ENCODE measurements at places on chromosomes 2 and 18.

- H3K4me3 ChIP-seq = peak overlapping the region; percentile 7
- H3K27me3 ChIP-seq = no peaks in the 10 kb centered on the region
- no peaks in the 10 kb centered on the region for H3K36me3 ChIP-seq
- peak; percentile 71 for DNase-seq
These were observed 84.7 kb downstream of the EHD3 start for GRCh38 chr2:31318361-31319336.

- H3K27ac ChIP-seq = no peak overlapping the region
- DNase-seq = no peak
- H3K36me3 ChIP-seq = no peaks in the 10 kb centered on the region
- no peak overlapping the region for H3K4me3 ChIP-seq
These were observed 194.4 kb downstream of the RPIA start for GRCh38 chr2:88885679-88886416.

GRCh38 chr2:40384233-40384632 lies 67.7 kb downstream of the SLC8A1 start:
- H3K36me3 ChIP-seq = no peaks in the 10 kb centered on the region
- no peak for DNase-seq
- no peaks in the 10 kb centered on the region for H3K4me1 ChIP-seq
- H3K27me3 ChIP-seq = no peaks in the 10 kb centered on the region
- H3K4me3 ChIP-seq = no peak overlapping the region

DNA sequence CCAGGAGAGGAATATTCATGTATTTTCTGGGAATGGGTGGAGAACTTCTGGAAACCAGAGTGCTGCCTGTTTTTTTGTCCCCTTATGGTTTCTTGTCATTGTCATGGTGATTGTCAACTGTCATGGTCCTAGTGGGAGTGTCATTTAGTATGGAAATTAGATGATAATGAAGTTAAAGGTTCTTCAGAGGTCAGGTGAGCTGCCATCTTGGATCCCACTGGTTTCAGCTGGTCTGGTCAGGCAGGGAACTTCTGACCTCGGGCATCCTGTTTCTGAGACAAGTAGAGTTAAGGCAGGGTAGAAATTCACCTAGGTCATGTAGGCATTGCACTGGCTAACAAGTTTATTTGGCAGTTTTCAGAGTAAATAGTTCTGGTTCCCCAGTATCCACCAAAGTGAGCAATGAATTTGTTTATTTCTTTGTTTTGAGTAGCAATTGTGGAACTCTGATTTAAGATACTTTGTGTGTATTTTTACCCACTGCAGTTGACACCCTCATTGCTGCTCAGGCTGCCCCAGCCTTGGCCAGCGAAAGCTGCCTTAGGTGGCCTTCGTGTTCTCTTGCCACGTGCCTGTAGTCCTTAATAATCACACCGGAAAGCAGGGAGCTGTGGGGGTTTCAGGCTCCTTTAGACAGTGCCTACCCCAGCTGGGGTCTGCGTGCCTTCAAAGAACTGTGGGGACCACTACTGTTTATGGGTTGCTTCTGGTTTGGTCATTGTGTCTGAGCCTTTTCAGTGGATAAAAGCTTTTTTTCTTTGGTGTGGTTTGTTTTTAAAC lies 48.7 kb downstream of the NCK2 start:
- H3K27ac ChIP-seq = peak overlapping the region; percentile 87
- peak; percentile 63 for DNase-seq
- H3K4me1 ChIP-seq = peaks cover 91% of the 10 kb centered on the region
- peak overlapping the region; percentile 2 for H3K4me3 ChIP-seq

- no peaks in the 10 kb centered on the region for H3K36me3 ChIP-seq
- no peak overlapping the region for H3K27ac ChIP-seq
- DNase-seq = no peak
- no peak overlapping the region for H3K4me3 ChIP-seq
These were observed 42.9 kb upstream of the CCBE1 start for GRCh38 chr18:59740141-59740540.

GRCh38 chr2:18883616-18884456 lies 294.5 kb upstream of the NT5C1B start:
- no peaks in the 10 kb centered on the region for H3K36me3 ChIP-seq
- H3K27me3 ChIP-seq = no peaks in the 10 kb centered on the region
- H3K4me1 ChIP-seq = no peaks in the 10 kb centered on the region
- no peak overlapping the region for H3K4me3 ChIP-seq
- H3K27ac ChIP-seq = no peak overlapping the region

- H3K27me3 ChIP-seq = peaks cover 36% of the 10 kb centered on the region
- H3K36me3 ChIP-seq = no peaks in the 10 kb centered on the region
- DNase-seq = no peak
- H3K27ac ChIP-seq = no peak overlapping the region
- H3K4me3 ChIP-seq = no peak overlapping the region
These were observed 11.1 kb upstream of the SCG2 start for GRCh38 chr2:223613017-223613950.

- H3K4me3 ChIP-seq = no peak overlapping the region
- no peak overlapping the region for H3K27ac ChIP-seq
- H3K27me3 ChIP-seq = peaks cover 11% of the 10 kb centered on the region
- no peaks in the 10 kb centered on the region for H3K36me3 ChIP-seq
- no peak for DNase-seq
These were observed 53.1 kb downstream of the CHRNA1 start for GRCh38 chr2:174711206-174711605.

- H3K4me3 ChIP-seq = no peak overlapping the region
- peaks cover 2% of the 10 kb centered on the region for H3K27me3 ChIP-seq
- DNase-seq = no peak
- H3K27ac ChIP-seq = no peak overlapping the region
- no peaks in the 10 kb centered on the region for H3K4me1 ChIP-seq
These were observed 114.3 kb downstream of the PRKCE start for GRCh38 chr2:45765728-45766254.

DNA sequence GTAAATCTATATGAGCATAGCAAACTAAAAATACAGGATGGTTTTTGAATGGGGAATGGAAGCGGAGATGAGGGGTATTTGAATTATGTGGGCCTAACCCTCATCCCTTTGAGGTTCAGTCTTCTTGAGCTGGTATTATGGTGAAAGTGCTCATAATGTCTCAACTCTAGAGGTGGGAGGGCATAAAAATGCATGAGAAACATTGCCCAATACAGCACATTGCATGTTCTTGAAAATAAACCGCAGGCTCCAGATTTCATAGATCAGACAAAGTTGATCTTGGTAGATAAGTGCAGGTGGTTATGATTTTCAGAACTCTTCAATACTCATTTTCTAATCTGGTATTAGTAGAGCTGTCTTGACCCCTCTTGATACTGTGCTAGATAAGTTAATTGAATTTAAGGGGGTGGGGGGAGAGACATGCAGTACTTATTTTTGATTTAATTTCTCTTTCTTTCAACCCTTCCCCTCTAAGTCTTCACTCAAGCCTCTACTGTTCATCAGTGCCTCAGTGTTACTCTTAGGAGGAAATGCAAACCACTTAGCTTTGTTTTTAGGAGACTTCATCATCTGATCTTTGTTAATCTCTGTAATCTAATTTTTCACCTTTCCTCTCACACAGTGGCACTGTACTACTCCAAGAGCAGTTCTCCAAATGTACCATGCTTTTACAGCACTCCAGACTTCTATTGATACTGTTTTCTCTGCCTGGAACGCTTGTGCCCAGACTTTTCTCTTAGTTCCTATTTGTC lies 22.2 kb downstream of the XRCC5 start:
- H3K27ac ChIP-seq = peak overlapping the region; percentile 42
- H3K4me3 ChIP-seq = no peak overlapping the region
- H3K27me3 ChIP-seq = no peaks in the 10 kb centered on the region
- peaks cover 69% of the 10 kb centered on the region for H3K36me3 ChIP-seq
- DNase-seq = no peak

GRCh38 chr2:71720596-71721361 lies 267.4 kb downstream of the DYSF start:
- no peaks in the 10 kb centered on the region for H3K27me3 ChIP-seq
- DNase-seq = no peak
- no peaks in the 10 kb centered on the region for H3K36me3 ChIP-seq
- no peak overlapping the region for H3K4me3 ChIP-seq
- H3K27ac ChIP-seq = no peak overlapping the region

DNA sequence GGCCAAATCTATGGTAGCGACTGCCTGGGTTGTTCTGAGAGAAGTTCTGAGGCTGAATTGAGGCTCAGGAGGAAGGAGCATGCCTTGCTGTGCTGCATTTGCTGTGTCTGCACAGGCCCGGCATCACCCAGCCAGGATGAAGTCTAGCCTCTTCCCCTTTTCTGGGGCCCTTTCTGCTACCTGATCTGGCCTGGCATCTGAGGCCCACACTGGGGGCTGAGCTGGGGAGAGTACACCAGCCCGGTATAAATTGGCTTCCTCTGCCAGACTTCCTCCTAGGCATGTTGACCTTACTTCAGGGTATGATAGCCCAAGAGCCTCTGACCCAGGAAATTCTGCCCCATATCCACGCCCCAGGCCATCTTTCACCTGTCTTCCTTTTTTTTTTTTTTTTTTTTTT lies 30.0 kb downstream of the MRPL35 start:
- H3K27me3 ChIP-seq = peaks cover 5% of the 10 kb centered on the region
- H3K4me3 ChIP-seq = no peak overlapping the region
- no peak overlapping the region for H3K27ac ChIP-seq
- no peak for DNase-seq
- H3K4me1 ChIP-seq = peaks cover 12% of the 10 kb centered on the region

DNA sequence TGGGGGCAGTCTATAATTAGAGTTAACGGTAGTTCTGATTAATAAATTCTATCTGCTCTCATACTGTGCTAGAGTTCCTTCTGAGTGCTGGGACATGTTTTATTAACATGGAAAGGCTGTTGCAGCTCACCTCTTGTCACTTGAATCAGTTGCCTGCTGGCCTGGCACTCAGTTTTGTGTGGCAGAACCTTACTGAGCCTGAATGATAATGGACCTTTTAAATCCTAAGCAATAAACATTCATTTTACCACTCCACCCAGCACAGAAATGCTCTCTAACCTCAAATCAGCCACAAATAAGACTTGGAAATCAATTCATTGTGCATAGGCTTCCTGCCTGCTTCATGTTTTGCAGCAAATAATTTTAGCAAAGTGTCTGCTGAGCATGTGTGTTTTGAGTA lies 115.0 kb upstream of the RBMS1 start:
- peaks cover 8% of the 10 kb centered on the region for H3K27me3 ChIP-seq
- H3K4me3 ChIP-seq = no peak overlapping the region
- no peak overlapping the region for H3K27ac ChIP-seq
- no peaks in the 10 kb centered on the region for H3K36me3 ChIP-seq
- peaks cover 4% of the 10 kb centered on the region for H3K4me1 ChIP-seq

DNA sequence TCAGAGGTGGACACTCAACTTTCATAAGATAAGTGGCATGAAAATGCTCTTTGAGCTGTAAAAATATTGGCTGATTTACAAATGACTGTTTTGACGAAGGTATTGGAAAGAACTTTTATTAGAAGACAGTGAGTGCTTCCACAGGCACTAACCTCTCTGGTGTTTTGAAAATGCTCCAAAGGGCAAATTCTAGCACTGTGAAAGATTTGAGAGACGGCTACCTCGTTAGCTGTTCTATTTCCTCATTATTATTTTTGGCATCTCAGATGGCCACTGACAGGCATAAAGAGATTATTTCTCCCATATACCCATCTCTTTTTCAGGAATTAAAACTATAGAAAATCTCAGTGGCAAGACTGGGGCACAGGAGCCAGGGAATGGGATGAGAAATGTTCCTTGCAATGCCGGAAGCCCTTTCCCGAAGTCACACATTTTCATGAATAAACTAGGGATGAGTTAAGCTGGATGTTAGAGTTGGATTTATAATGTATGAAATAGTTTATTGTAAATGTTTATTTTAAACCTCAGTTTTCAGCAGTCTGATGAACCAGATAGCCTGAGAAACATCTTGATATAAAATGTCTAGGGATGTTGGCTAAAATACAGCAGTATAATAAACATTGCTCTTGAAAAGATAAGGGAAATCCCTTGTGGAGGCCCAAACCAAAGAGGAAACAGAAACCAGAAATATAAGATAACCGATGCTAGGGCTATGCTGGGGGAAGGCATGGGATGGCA lies 175.7 kb downstream of the ASB1 start:
- H3K27me3 ChIP-seq = peaks cover 19% of the 10 kb centered on the region
- no peak for DNase-seq
- H3K4me1 ChIP-seq = no peaks in the 10 kb centered on the region
- no peak overlapping the region for H3K27ac ChIP-seq

- H3K27ac ChIP-seq = no peak overlapping the region
- peaks cover 21% of the 10 kb centered on the region for H3K36me3 ChIP-seq
- H3K27me3 ChIP-seq = no peaks in the 10 kb centered on the region
- no peak for DNase-seq
These were observed 7.1 kb downstream of the NEURL3 start for GRCh38 chr2:96498021-96498431.

DNA sequence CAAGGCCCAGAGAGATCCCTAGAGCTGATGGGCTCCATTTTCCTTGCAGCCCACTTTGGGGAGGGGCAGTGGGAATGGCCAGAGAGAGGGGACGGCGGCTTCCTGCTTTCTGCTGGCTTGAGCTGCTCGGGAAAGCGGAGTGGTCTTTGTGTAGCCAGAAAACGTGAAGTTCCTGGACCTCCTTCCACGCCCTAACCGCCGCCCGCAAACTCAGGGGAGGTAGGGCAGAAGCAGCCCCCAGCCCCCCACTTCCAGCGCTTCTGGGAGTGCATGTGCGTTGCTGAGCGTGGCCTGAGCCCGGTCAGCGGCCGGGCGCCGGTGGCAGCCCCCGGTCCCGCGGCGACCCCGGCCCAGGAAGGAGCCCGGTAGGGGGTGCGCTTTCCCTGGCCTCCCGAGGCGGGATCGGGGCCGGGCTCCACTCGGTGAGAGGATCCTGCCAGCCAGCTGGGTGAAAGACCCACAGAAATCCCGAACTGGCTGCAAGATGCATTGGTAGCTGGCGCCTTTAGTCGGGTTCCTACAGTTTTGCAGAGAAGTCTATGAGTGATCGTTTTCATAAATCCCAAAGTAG lies 25.3 kb upstream of the BOD1L2 start:
- DNase-seq = no peak
- no peak overlapping the region for H3K27ac ChIP-seq

DNA sequence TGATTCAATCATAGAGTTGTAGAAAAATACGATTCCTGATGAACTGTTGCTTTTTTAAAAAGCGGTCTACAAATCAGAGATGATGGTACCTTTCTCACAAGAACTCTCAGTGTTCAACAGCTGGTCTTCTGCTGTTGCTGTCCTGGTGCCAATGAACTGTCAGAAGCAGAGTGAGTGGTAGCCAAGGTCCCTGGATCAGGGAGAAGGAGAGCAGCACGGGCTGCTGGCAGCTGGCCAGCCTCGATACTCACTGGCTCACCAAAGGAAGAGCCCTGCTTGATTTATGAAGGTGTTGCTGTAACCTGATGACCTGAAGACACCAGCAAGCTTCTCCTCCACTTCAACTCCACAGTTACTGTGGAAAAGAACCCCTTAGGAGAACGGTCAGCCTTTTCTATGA lies 300.8 kb upstream of the SOX11 start:
- H3K4me1 ChIP-seq = no peaks in the 10 kb centered on the region
- no peak overlapping the region for H3K27ac ChIP-seq
- H3K4me3 ChIP-seq = no peak overlapping the region
- no peak for DNase-seq

DNA sequence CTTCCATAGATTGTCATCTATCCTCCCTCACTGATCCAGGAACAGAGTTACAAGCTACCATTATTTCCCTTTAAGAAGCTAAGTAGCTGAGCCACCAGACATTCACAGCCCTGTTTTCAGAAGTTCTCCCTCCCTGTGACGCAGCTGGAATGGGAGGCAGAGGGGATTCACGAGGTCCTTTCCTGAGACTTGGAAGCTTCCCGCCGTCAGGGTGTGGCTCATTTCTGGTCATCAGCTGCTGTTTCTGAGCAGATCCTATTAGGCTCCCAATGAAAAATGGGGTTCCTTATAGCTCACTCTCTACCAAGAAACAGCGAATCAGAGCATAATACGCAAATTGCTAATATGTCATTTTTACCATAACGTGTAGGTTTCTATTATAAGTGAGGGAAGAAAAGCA lies 559.3 kb upstream of the ID2 start:
- DNase-seq = no peak
- H3K27ac ChIP-seq = no peak overlapping the region
- no peaks in the 10 kb centered on the region for H3K27me3 ChIP-seq
- H3K4me1 ChIP-seq = peaks cover 15% of the 10 kb centered on the region
